Fibroblast of skin of right quadriceps (primary cell): ENCODE measurements at places on chromosomes 5 and 9.

GRCh38 chr9:128729302-128729701 lies 5.4 kb upstream of the ZDHHC12 start:
- no peak for DNase-seq

GRCh38 chr5:116135344-116135743 lies 50.5 kb downstream of the COMMD10 start:
- DNase-seq = no peak

GRCh38 chr9:116767219-116767618 lies 80.1 kb downstream of the TRIM32 start:
- no peak for DNase-seq

DNA sequence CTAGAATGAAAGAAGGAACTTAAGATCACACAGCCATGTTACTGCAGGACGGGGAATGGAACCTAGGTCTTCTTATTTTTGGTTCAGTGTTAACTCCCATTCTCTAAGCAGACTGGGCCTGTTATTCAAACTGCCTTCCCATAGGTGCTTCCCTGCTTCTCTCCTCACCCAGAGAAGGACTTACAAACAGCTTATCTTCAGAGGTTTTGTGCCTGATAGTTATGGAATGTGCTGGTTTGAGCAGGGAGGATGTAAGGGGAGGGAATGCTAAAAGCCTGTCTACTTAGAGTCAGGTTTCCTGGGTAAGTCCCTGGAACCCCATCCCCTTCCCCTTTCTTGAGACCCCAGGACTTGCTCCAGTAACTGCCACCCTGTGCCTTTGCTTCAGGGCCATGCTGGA lies 4.2 kb upstream of the PSMD5 start:
- no peak for DNase-seq

DNA sequence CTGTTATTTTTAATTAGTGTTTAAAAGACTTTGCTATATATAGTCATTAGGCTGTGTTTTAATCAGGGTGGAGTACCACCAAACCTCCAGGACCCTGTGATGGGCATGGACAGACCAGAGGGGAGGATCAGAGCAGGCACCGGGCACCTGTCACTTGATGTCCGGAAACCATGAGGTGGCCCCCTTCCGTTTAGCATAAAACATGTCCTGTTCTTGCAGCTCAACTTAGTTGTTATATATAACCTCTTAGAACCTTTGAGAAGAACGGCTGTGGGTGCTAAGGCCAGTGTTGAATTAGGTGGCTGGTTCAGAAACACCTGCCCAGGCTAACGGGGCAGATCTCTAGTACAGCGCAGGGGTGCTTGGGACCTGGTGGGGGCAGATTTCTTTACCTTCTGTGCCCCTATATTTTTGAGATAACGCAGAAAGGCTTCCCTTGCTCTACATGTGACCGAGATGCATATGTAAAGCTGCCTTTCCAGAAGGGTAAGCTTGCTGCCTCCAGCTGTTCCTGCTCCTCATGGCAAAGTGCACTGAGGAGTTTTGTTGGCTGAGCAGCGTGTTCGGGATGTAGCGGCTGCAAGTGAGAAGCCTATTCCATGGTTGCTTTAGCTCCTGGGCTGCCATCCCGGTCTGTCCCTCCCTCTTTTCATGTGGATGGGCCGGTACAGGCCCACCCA lies 255.5 kb downstream of the FANCC start:
- no peak for DNase-seq

- peak; percentile 82 for DNase-seq
Measured at GRCh38 chr9:112546149-112547012, 59.8 kb downstream of the KIAA1958 start.

- peak; percentile 90 for DNase-seq
Measured at GRCh38 chr9:4297151-4297785, 2.6 kb downstream of the GLIS3 start.

DNA sequence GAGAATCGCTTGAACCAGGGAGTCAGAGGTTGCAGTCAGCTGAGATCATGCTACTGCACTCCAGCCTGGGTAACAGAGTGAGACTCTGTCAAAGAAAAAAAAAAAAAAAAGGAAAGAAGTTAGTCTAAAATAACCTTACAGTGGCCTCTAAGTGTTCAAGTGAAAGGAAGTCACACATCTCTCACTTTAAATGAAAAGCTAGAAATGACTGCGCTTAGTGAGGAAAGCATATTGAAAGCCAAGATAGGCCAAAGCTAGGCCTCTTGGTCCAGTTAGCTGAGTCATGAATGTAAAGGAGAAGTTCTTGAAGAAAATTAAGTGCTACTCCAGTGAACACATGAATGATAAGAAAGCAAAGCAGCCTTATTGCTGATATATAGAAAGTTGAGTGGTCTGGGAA lies 38.1 kb downstream of the ITGA1 start:
- DNase-seq = no peak

DNA sequence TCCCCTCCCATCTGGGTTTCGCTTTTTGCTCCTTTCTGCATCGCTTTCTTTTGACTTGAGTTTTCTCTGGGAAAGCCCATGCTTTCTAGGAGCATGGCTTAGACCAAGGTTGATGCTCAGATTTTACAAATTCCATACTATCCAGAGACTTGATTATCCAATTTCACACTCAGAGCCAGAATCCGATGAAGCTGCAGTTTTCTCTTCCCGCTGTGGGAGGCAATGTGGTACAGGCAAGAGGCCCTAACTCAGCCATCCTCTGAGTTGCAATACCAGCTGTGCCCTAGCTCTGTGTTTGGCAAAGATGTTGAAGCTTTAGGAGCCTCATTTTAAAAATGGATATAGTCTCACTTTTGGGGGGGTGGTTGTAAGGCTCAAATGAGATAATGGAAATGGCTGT lies 85.1 kb downstream of the BRINP1 start:
- DNase-seq = peak; percentile 1

- no peak for DNase-seq
Measured at GRCh38 chr5:176601901-176602482, 8.0 kb downstream of the GPRIN1 start.

- no peak for DNase-seq
Measured at GRCh38 chr5:34843497-34843896, 4.5 kb downstream of the TTC23L start.

GRCh38 chr5:54761213-54761701 lies 224.1 kb downstream of the ESM1 start:
- peak; percentile 100 for DNase-seq

DNA sequence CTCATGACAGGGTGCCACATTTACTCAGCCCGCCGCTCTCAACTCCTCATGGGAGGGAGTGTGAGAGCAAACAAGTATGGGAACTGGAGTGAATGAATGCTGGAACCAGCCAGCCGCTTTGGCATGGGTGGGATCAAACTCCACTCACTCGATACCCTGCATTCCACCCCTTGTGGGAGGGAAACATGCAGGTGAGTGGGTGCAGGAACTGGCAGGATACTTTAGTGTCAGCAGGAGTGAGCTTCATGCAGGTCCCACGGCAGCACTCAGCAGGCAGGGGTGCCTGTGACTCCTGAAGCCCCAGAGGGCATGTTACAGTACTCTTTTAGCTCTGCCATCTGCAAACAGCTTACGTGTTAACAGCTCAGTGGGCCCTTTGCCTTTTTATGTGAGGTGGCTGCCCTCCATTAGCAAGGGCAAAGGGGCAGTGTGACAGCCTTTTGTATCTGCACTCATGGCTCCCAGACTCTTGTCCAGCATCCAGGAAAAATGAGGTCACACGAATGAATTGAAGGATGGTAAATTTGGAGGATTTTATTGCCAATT lies 433.2 kb upstream of the NMUR2 start:
- no peak for DNase-seq

DNA sequence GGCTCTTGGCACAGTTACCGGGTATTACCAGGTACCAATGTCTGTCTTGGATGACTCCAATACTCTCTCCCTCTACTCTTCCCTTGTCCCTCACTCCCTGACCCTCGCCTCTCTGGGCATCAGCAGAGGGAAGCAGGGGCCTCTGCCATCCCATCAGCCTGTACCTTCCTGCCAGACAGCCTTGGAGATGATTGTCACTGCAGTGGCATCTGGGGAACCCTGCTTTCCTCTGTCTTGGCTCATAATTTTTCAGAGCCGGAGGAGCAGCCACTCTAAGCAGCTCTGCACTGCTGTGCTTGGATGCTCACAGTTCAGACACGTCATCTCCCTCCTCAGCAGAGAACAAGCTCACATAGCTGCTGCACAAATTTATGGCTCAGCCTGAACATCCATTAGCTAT lies 274.1 kb downstream of the SMARCA2 start:
- no peak for DNase-seq

- DNase-seq = no peak
Measured at GRCh38 chr5:54659700-54660131, 142.2 kb downstream of the SNX18 start.
